ENCODE measurements at places on chromosomes 4 and X. TPM values are rescaled to one million over a fixed set of nuclear protein-coding genes. Genes with fewer than 3 reads are reported as not detected.
A peak's percentile ranks its signal among the peaks of the same experiment; 100 is the strongest.

DNA sequence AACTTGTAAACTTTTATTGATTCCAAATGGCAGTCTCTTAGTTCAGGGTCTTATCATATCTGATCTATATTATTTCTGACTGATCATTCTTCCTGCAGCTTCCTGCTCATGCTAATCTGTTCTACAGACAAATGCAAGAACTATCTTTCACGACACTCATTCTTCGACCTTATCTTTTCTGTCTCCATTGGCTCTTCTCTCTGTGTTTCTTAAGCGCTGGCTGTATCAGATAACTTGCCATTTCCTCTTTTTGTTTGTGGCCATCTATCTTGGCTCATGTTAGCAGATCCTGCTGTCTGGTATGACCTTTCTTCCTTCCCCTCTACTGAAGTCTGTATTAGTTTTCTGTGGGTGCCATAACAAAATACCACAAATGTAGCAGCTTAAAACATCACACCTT lies 230.5 kb upstream of the PUDP start:
- no peak for DNase-seq
- H3K4me3 ChIP-seq, result no peak overlapping the region
- no peak overlapping the region for H3K27ac ChIP-seq
- H3K4me1 ChIP-seq, result no peaks in the 10 kb centered on the region
- H3K27me3 ChIP-seq, result no peaks in the 10 kb centered on the region

GRCh38 chr4:108170631-108171338 lies 2.1 kb upstream of the LEF1 start:
- H3K27ac ChIP-seq, result no peak overlapping the region
- H3K4me1 ChIP-seq, result peaks cover 32% of the 10 kb centered on the region
- H3K27me3 ChIP-seq, result peaks cover 72% of the 10 kb centered on the region
- peaks cover 10% of the 10 kb centered on the region for H3K36me3 ChIP-seq
- DNase-seq, result peak; percentile 3

GRCh38 chr4:122963216-122963615 lies 40.8 kb upstream of the NUDT6 start:
- no peak overlapping the region for H3K4me3 ChIP-seq
- H3K36me3 ChIP-seq, result peaks cover 8% of the 10 kb centered on the region
- no peak overlapping the region for H3K27ac ChIP-seq
- no peak for DNase-seq

- H3K27ac ChIP-seq, result peak overlapping the region; percentile 97
- H3K4me1 ChIP-seq, result peaks cover 80% of the 10 kb centered on the region
- peak; percentile 88 for DNase-seq
- peak overlapping the region; percentile 53 for H3K4me3 ChIP-seq
Measured at GRCh38 chr4:40305328-40306170, 29.6 kb upstream of the CHRNA9 start.

GRCh38 chrX:40688929-40689328 lies 41.6 kb upstream of the CXorf38 start:
- no peaks in the 10 kb centered on the region for H3K27me3 ChIP-seq
- H3K36me3 ChIP-seq, result peaks cover 25% of the 10 kb centered on the region
- peaks cover 20% of the 10 kb centered on the region for H3K4me1 ChIP-seq

DNA sequence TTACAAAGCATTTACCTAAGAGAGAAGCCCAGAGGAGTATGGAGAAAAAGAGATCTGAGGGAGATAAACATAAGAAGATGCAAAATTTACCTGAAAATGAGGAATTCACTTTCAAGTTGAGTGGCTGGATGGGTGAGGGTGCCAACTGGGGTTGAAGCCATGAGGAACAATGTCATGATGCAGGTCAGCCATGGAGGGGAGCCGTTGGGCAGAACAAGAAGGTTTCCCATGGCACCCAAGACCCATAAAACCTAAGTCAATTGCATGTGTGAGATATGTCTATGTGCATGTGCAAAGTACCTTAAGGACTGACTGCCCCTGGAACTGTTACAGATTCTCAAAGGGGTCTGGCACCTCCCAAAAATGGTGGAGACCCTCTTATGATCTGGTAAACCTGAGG lies 46.6 kb upstream of the PRRG1 start:
- H3K4me1 ChIP-seq, result no peaks in the 10 kb centered on the region
- H3K27ac ChIP-seq, result no peak overlapping the region
- DNase-seq, result no peak
- no peak overlapping the region for H3K4me3 ChIP-seq
- H3K36me3 ChIP-seq, result no peaks in the 10 kb centered on the region
- H3K27me3 ChIP-seq, result no peaks in the 10 kb centered on the region

DNA sequence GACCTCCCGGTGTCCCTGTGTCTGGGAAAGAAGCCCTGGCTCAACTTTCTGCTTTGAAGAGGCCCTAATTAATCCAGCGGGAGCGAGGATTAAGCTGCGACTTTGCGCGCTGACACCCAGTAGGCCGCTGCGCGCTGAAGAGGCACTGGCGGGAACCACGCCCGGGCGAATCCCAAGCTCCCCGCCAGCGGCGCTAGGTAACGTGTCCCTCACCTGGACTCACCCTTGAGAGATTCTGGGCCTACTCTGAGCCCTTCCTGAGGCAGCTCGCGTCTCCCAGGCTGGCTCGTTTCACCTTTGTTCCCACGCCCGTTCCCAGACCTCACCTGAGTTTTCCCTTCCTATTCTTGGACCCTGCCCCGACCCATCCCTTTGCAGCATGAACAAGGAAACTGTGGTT lies 616 bp upstream of the KLHL34 start:
- no peak overlapping the region for H3K27ac ChIP-seq
- no peak for DNase-seq
- H3K4me3 ChIP-seq, result no peak overlapping the region

DNA sequence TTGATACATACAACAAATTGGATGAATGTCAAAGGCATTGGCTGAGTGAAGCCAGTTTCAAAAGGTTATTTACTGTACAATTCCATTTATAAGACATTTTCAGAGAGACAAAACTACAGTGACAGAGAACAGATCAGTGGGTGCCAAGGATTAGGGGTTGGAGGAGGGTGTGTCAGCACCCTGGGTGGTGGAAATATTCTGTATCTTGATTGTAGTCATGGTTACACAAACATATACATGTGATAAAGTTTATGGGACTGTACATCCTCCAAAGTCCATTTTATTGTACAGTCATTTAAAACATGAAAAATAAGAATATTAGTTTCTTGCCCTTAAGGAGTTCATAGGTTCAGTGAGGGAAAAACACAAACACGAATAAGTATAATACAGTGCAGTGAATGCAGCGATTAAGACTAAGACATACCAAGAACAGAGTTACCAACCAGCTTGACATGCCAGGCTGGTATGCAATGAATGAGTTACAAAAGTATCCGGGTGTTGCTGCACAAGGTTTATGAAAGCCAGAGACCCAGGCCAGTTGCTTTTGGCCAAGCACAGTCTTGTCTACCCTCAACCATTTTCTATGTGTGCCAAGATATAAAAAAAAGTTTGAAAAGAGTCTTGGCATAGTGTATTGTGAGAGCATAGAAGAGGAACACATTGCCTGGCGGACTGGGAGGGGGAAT lies 123.6 kb downstream of the MSL3 start:
- DNase-seq, result no peak
- no peak overlapping the region for H3K4me3 ChIP-seq
- H3K36me3 ChIP-seq, result no peaks in the 10 kb centered on the region

GRCh38 chr4:8575457-8575856 lies 4.7 kb upstream of the GPR78 start:
- no peaks in the 10 kb centered on the region for H3K4me1 ChIP-seq
- no peaks in the 10 kb centered on the region for H3K36me3 ChIP-seq
- DNase-seq, result no peak

GRCh38 chr4:147050356-147050765 lies 104.7 kb upstream of the TTC29 start:
- H3K27me3 ChIP-seq, result peaks cover 32% of the 10 kb centered on the region
- peaks cover 4% of the 10 kb centered on the region for H3K36me3 ChIP-seq
- H3K4me1 ChIP-seq, result no peaks in the 10 kb centered on the region
- H3K4me3 ChIP-seq, result no peak overlapping the region
- H3K27ac ChIP-seq, result no peak overlapping the region

GRCh38 chr4:171629182-171629581 lies 184.0 kb upstream of the GALNTL6 start:
- DNase-seq, result peak; percentile 48
- H3K36me3 ChIP-seq, result no peaks in the 10 kb centered on the region
- H3K4me3 ChIP-seq, result no peak overlapping the region

DNA sequence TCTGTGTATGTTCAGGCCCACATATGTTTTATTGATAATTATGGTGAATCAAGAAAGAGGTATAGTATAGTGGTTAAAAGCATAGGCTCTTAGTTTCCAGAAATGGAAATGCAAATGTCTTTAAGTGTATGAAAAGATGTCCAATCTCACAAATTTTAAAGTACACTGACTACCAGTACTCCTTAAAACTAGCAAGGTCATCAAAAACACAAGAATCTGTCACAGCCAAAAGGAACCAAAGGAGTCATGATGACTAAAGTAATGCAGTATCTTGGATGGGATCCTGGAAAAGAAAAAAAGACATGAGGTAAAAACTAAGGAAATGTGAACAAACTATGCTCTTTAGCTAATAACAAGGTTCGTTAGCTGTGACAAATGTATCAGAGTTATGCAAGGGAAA lies 661 bp upstream of the RBM41 start:
- no peaks in the 10 kb centered on the region for H3K36me3 ChIP-seq
- H3K4me3 ChIP-seq, result peak overlapping the region; percentile 99
- peak overlapping the region; percentile 95 for H3K27ac ChIP-seq
- H3K4me1 ChIP-seq, result peaks cover 6% of the 10 kb centered on the region
- H3K27me3 ChIP-seq, result no peaks in the 10 kb centered on the region

DNA sequence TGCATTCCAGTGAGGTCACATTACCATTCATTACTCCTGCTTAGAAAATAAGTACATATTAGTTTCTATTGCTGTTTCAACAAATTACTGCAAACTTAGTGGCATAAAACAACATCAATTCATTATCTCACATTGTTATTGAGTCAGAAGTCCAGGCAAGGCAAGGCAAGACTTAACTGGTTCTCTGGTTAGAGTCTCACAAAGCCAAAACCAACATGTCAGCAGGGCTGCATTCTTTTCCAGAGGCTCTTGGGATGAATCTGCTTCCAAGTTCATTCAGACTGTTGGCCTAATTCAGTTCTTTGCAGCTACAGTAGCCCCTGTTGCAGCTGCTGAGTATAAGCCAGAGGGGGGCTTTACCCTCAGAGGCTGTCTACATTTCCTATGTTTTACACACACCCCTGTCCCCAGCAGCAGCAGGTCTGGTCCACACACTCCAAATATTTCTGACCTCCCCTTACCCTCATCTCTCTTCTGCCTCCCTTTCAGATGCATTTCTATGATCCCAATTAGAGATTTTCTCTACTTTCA lies 892.1 kb upstream of the EPHA5 start:
- no peak overlapping the region for H3K4me3 ChIP-seq
- H3K36me3 ChIP-seq, result no peaks in the 10 kb centered on the region
- no peak overlapping the region for H3K27ac ChIP-seq
- no peaks in the 10 kb centered on the region for H3K4me1 ChIP-seq

DNA sequence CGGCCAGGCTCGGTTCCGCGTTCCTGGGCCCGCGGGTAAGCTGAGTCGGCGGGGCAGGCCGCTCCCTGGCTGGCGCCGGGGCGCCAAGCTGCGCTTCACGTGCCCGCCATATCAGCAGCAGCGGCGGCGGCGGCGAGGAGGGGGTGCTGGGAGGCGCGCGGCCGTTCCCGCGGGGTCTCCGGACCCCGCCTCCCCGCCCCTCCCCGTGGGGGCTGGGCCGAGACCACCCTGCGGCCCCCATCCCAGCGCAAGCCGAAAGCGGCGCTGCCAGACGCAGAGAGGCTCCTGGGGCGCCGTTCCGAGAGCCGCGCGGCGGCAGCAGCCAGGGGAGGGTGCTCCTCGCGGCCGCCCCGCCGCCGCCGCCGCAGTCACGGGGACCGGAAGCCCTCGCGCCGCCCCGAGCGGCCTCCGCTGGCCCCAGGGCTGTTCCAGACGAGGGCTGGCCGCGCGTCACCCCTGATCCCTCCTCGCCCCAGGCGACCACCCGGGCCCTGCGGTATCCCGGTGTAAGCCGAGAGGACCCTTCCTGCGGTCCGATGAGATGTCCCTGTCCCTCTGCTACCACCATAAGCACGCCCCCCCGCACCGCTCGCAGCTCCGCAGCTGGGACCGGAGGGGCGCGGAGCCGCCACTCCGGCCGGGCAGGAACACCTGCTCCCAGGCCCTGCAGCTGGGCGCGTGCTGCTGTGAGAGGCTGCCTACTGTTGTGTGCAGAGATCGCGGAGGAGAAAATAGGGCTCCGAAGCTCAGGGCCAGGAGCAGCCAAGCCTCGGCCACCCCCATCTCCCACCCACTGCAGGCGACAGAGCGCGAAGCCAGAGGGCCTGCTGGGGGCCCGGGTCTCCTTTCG lies 7.5 kb upstream of the BCOR start:
- peak overlapping the region; percentile 86 for H3K4me3 ChIP-seq
- H3K27ac ChIP-seq, result peak overlapping the region; percentile 67
- H3K27me3 ChIP-seq, result no peaks in the 10 kb centered on the region
- peak; percentile 51 for DNase-seq
- H3K36me3 ChIP-seq, result no peaks in the 10 kb centered on the region

GRCh38 chr4:113596396-113596795 lies 165.1 kb downstream of the CAMK2D start:
- H3K27ac ChIP-seq, result no peak overlapping the region
- H3K27me3 ChIP-seq, result no peaks in the 10 kb centered on the region
- H3K4me1 ChIP-seq, result peaks cover 61% of the 10 kb centered on the region
- H3K4me3 ChIP-seq, result no peak overlapping the region
- H3K36me3 ChIP-seq, result peaks cover 27% of the 10 kb centered on the region

GRCh38 chr4:123777373-123777772 lies 380.8 kb downstream of the SPRY1 start:
- H3K27ac ChIP-seq, result no peak overlapping the region
- no peaks in the 10 kb centered on the region for H3K36me3 ChIP-seq
- peaks cover 9% of the 10 kb centered on the region for H3K4me1 ChIP-seq
- no peaks in the 10 kb centered on the region for H3K27me3 ChIP-seq

DNA sequence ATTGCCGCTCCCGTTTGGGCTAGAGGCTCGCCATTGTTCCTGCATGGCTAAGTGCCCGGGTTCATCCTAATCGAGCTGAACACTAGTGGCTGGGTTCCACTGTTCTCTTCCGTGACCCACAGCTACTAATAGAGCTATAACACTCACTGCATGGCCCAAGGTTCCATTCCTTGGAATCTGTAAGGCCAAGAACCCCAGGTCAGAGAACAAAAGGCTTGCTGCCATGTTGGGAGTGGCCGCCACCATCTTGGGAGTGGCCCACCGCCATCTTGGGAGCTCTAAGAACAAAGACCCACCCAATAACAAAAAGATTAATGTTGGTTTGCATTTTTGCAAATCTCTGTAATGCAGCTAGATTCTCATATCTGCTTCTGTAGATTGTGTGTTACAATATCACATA lies 299.0 kb downstream of the DCHS2 start:
- no peaks in the 10 kb centered on the region for H3K4me1 ChIP-seq
- H3K27ac ChIP-seq, result no peak overlapping the region
- H3K27me3 ChIP-seq, result no peaks in the 10 kb centered on the region
- no peak for DNase-seq
- H3K36me3 ChIP-seq, result no peaks in the 10 kb centered on the region

GRCh38 chr4:15717657-15718416 lies 15.0 kb downstream of the BST1 start:
- H3K27me3 ChIP-seq, result no peaks in the 10 kb centered on the region
- H3K4me1 ChIP-seq, result no peaks in the 10 kb centered on the region
- no peaks in the 10 kb centered on the region for H3K36me3 ChIP-seq

- no peaks in the 10 kb centered on the region for H3K4me1 ChIP-seq
- H3K4me3 ChIP-seq, result no peak overlapping the region
- H3K27me3 ChIP-seq, result no peaks in the 10 kb centered on the region
- DNase-seq, result no peak
- no peak overlapping the region for H3K27ac ChIP-seq
Measured at GRCh38 chr4:103010804-103011203, 8.7 kb downstream of the SLC9B1 start.

Gene SULT1B1
- not detected for polyA plus RNA-seq

Gene VAMP7
- polyA plus RNA-seq, result 76.0 TPM

Gene NDST3
- polyA plus RNA-seq, result not detected

Gene EMD
- polyA plus RNA-seq, result 29.6 TPM

Gene ETDB
- polyA plus RNA-seq, result not detected

Gene TMEM35A
- polyA plus RNA-seq, result not detected

Gene SOD3
- polyA plus RNA-seq, result not detected

Gene UBL4A
- 23.1 TPM for polyA plus RNA-seq

Gene CHM
- polyA plus RNA-seq, result 8.8 TPM

Measured in naive B cell (primary cell).